ENCODE measurements at places on chromosomes 13 and 19.

GRCh38 chr19:46863818-46864629 lies 3.2 kb downstream of the ARHGAP35 start:
- no peak for DNase-seq
- no peaks in the 10 kb centered on the region for H3K27me3 ChIP-seq
- H3K36me3 ChIP-seq, result no peaks in the 10 kb centered on the region
- peaks cover 5% of the 10 kb centered on the region for H3K4me1 ChIP-seq
- no peak overlapping the region for H3K27ac ChIP-seq

- no peak overlapping the region for H3K4me3 ChIP-seq
- DNase-seq, result no peak
- peaks cover 39% of the 10 kb centered on the region for H3K36me3 ChIP-seq
- H3K4me1 ChIP-seq, result peaks cover 58% of the 10 kb centered on the region
These were observed 27.6 kb downstream of the SLAIN1 start for GRCh38 chr13:77725071-77725470.

GRCh38 chr19:42555317-42555716 lies 27.0 kb upstream of the CEACAM1 start:
- H3K4me3 ChIP-seq, result no peak overlapping the region
- no peak for DNase-seq
- H3K36me3 ChIP-seq, result peaks cover 2% of the 10 kb centered on the region
- peaks cover 20% of the 10 kb centered on the region for H3K27me3 ChIP-seq
- H3K4me1 ChIP-seq, result peaks cover 11% of the 10 kb centered on the region

GRCh38 chr19:55902080-55902751 lies 29.9 kb downstream of the NLRP13 start:
- H3K36me3 ChIP-seq, result no peaks in the 10 kb centered on the region
- no peak for DNase-seq
- H3K4me3 ChIP-seq, result no peak overlapping the region
- no peak overlapping the region for H3K27ac ChIP-seq

DNA sequence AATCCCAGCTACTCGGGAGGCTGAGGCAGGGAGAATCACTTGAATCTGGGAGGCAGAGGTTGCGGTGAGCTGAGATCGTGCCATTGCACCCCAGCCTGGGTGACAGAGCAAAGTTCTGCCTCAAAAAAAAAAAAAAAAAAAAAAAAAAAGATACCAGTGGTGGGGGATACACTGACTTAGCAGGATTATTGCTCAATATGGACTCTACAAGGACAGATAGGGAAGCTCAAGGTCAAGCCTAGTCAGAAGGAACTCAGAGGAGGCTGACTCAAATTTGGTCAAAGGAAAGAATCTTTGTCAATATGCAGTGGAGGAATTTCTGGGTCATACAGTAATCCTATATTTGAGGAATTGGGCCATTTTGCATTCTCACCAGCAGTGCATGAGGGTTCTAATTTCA lies 6.7 kb upstream of the DIAPH3 start:
- no peaks in the 10 kb centered on the region for H3K27me3 ChIP-seq
- DNase-seq, result no peak
- no peak overlapping the region for H3K27ac ChIP-seq

- no peak overlapping the region for H3K27ac ChIP-seq
- H3K36me3 ChIP-seq, result peaks cover 4% of the 10 kb centered on the region
- peaks cover 63% of the 10 kb centered on the region for H3K27me3 ChIP-seq
- H3K4me3 ChIP-seq, result no peak overlapping the region
- peaks cover 11% of the 10 kb centered on the region for H3K4me1 ChIP-seq
These were observed 2.3 kb upstream of the GPR12 start for GRCh38 chr13:26762745-26763345.

DNA sequence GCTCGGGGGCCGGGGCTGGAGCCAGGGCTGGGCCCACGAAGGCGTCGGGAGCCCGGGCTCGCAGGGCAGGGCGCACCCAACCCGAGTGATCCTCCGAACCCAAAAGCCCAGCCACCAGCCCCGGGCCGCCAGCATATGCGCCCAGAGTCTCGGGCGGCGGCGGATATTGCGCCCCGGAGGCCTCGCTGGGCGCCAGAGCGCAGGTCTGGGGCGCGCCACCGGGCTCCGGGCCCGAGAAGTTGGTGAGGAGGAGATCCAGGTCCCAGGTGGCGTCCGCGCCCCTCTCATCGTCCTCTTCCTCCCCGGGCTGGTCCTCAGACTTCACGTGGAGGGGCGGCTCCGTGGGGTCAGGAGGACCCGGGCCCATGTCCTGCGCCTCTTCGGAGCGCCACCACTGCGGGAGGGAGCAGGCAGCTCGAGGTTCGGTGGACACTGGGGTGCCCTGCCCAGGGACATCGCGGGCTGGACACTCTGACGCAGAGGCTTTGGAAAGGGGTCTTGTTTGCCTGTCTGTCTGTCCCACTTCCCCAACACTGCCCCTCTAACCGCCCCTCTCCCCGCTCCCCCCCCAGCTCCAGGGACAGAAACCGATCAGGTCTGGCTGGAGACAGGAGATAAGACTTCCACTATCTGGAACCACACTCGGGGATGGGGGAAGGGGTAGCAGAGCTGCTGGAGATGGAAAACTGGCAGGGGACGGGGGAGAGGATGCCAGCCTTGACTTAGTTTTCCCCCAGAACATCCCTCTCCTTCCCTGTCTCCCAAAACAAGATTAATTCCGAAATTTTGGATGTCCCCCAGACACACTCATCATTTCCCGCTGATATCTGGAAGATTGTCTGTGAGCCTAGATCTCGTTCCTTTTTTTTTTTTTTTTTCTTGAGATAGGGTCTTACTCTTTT lies 1.0 kb downstream of the KLF1 start:
- peaks cover under 1% of the 10 kb centered on the region for H3K36me3 ChIP-seq
- H3K27me3 ChIP-seq, result no peaks in the 10 kb centered on the region
- peak overlapping the region; percentile 18 for H3K4me3 ChIP-seq
- no peak overlapping the region for H3K27ac ChIP-seq
- peaks cover 11% of the 10 kb centered on the region for H3K4me1 ChIP-seq

DNA sequence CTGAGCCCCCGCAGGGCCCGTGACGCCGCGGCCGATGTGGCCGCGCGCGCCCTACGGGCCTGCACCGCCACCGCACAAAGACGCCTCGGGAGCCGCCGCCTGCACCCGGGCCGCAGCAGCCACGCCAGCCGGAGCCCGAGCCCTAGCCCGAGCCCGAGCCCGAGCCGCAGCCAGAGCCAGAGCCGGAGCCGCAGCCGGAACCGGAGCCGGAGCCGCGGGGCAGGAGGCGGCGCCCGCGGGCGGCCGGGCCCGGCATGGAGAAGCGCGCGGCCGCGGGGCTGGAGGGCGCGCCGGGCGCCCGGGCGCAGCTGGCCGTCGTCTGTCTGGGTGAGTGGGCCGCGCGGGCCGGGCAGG lies 379 bp downstream of the LRP3 start:
- peaks cover 51% of the 10 kb centered on the region for H3K27me3 ChIP-seq
- H3K27ac ChIP-seq, result no peak overlapping the region
- H3K4me3 ChIP-seq, result no peak overlapping the region
- H3K4me1 ChIP-seq, result peaks cover 4% of the 10 kb centered on the region

DNA sequence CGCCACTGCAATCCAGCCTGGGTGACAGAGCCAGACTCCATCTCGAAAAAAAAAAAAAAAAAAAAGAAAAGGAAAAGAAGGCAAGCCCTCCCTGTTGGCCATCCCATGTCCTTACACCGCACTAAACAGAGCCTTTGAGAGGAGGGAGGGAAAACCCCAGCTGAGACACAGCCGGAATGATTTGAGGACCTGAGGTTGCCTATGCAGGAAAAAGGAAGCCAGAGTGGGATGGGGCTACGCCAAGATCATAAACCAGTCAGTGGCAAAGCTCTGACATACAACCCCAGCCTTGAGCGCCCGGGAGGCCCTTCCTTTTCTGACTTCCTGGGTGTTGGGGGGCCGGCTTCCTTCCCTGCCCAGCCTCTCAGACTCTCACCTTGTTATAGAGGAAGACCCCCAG lies 12.5 kb upstream of the CHERP start:
- peaks cover 1% of the 10 kb centered on the region for H3K4me1 ChIP-seq
- DNase-seq, result no peak

GRCh38 chr19:18313398-18313797 lies 9.5 kb downstream of the LSM4 start:
- H3K4me1 ChIP-seq, result peaks cover 11% of the 10 kb centered on the region
- H3K36me3 ChIP-seq, result peaks cover 26% of the 10 kb centered on the region
- DNase-seq, result no peak

GRCh38 chr13:66195238-66195637 lies 1034.9 kb downstream of the PCDH9 start:
- H3K27me3 ChIP-seq, result no peaks in the 10 kb centered on the region
- H3K4me3 ChIP-seq, result no peak overlapping the region
- H3K4me1 ChIP-seq, result no peaks in the 10 kb centered on the region
- H3K36me3 ChIP-seq, result no peaks in the 10 kb centered on the region
- no peak for DNase-seq

DNA sequence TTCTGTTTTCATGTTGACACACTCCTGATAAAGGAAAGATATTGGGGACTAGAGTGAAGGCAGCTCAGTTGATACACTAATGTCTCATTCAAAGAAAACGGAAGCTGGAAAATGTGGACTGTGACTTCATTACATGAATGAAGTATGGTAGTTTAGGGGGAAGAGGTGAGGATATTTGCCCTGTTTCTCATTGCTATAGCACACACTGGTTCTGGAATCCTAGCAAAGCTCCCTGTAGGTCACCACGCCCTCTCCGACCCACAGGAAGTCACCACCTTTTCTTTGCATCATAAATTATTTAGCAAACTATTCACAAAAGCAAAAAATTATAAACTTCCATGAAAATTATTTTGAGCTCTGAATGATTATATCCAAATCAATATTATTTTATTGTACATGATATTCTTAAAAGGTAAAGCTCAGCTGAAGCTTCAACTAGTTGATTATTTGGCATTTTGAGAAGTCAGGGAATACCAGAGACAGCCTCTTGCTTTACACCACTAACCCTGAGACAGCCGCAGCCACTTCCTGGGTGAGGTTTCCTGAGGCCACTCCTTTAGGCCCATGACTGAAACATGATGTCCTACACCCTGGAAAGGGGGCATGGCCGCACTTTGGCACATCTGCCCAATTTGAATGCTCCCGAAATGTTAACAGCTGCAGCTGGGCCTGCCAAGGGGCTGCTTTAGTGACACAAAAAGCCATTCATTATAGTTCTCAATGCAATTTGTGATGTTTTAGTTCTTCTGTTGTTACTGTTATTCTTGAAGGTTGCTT lies 50.0 kb upstream of the WDFY2 start:
- H3K36me3 ChIP-seq, result no peaks in the 10 kb centered on the region
- peak; percentile 7 for DNase-seq
- peak overlapping the region; percentile 40 for H3K4me3 ChIP-seq
- no peaks in the 10 kb centered on the region for H3K27me3 ChIP-seq

DNA sequence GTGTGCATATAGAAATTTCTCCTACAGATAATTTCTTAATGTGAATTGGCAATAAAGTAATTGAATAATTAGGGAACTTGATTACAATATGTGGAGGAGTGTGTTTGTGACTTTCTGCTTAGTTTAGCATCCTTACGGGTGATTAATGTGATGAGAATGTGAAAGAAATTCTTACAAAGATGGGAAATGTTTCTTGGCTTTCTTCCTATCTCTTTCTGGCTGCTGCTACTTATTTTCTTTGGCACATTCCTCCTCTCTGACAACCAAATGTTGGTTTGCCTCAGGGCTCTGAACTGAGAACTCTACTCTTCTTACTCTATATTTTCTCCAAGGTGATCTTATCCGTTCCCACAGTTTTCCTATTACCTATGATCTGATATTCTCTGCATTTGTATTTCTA lies 300.1 kb downstream of the TBC1D4 start:
- no peaks in the 10 kb centered on the region for H3K4me1 ChIP-seq
- H3K27me3 ChIP-seq, result peaks cover 15% of the 10 kb centered on the region
- DNase-seq, result no peak
- H3K27ac ChIP-seq, result no peak overlapping the region
- H3K4me3 ChIP-seq, result no peak overlapping the region

- no peaks in the 10 kb centered on the region for H3K27me3 ChIP-seq
- no peak overlapping the region for H3K4me3 ChIP-seq
- H3K27ac ChIP-seq, result peak overlapping the region; percentile 99
- H3K36me3 ChIP-seq, result peaks cover 76% of the 10 kb centered on the region
- no peak for DNase-seq
These were observed 419.7 kb downstream of the KLF12 start for GRCh38 chr13:73714522-73714921.

DNA sequence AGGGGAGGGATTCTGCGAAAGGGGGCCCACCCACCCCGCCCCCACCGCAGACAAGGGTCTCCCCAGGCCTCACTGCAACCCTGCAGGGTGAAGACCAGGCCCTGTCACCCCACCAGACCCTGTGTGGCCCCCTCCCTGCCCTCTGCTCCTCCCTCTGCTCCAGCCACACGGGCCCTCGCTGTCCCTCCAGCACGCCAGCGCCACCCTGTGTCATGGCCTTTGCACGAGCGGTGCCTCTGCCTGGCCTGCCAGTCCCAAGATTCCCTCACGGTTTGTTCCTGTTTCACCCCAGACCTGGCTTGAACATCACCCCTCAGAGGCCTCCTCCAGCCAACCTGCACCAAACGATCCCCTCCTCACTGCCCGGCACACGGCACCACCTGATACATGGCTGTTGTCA lies 27.3 kb downstream of the PIP5K1C start:
- DNase-seq, result no peak
- no peak overlapping the region for H3K27ac ChIP-seq
- peaks cover 41% of the 10 kb centered on the region for H3K4me1 ChIP-seq
- no peak overlapping the region for H3K4me3 ChIP-seq
- H3K36me3 ChIP-seq, result peaks cover 4% of the 10 kb centered on the region
- H3K27me3 ChIP-seq, result no peaks in the 10 kb centered on the region

GRCh38 chr13:35473802-35474201 lies 2.7 kb downstream of the MAB21L1 start:
- no peak overlapping the region for H3K4me3 ChIP-seq
- H3K36me3 ChIP-seq, result peaks cover 35% of the 10 kb centered on the region

All from naive thymus-derived CD8-positive, alpha-beta T cell (primary cell).